ENCODE measurements at places on chromosomes 7 and 10.

- no peak for DNase-seq
Measured at GRCh38 chr10:1299041-1299726, 243.0 kb downstream of the WDR37 start.

DNA sequence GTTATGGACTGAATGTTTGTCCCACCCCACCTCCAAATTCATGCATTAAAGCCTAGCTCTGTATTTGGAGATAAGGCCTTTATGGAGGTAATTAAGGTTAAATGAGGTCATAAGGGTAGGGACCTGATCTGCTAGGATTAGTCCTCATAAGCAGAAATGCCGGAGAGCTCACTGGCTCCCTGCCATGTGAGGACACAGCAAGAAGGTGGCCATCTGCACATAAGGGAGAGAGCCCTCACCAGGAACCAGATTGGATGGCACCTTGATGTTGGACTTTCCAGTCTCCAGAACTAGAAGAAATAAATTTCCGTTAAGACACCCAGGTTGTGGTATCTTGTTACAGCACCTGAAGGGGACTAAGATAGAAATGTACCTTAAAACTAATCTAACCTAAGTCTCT is 816.1 kb upstream of the C7orf33 start:
- no peak for DNase-seq

DNA sequence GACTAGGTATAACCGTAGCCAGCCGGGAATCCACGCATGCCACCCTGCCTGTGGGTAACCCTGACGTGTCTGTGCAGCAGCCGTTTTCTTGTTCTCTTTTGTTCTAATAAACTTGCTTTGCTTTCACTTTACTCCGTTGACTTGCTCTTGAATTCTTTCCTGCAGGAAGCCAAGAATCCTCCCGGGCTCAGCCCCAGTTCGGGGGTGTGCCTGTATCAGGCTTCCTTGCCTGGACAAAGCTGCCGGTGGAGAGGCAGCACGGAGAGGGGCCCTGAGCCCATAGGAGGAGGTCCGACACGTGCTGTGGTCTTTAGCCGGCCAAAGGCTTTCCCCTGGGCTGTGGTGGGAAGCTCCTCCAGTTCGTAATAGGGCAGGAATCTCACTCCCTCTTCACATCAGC is 256.5 kb upstream of the PPP2R2D start:
- DNase-seq: no peak

- DNase-seq: no peak
Measured at GRCh38 chr7:76310102-76310957, 7.9 kb downstream of the HSPB1 start.

- DNase-seq: peak; percentile 73
Measured at GRCh38 chr10:60606343-60607080, 171.8 kb upstream of the CDK1 start.

DNA sequence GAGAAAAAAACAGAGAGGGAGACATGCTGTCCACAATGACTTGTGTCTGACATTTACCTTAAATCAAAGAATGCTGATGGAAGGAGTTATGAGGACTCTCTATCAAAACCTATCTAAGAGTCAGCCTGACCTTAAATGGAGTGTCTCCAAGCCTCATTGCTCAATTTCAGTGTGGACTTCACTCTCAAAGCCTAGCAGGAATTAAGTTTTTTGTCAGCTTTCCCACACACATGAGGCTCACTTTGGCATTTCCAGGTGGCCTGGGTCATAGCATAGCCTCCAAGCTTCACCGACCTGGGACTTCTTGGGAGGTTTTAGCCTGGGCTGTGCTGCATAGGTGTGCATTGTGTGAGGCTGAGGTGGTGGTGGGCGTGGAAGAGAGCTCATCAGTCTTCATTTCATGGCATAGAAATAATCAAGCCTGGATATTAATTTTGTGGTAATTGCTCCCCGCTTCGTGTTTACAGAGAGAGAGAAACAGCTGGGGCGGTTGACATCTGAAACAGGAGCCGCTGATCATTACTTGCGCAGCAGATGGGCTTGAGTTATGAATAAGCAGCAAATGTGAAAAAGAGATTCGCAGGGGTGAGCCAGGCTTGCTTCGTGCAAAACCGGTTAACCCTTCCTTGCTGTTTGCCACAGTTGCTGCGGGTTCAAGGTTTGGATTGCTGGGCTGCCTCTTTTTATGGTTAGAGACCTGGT is 647.8 kb downstream of the INHBA start:
- DNase-seq: no peak

GRCh38 chr7:26437003-26437532 is 145.4 kb downstream of the SNX10 start:
- DNase-seq: no peak

DNA sequence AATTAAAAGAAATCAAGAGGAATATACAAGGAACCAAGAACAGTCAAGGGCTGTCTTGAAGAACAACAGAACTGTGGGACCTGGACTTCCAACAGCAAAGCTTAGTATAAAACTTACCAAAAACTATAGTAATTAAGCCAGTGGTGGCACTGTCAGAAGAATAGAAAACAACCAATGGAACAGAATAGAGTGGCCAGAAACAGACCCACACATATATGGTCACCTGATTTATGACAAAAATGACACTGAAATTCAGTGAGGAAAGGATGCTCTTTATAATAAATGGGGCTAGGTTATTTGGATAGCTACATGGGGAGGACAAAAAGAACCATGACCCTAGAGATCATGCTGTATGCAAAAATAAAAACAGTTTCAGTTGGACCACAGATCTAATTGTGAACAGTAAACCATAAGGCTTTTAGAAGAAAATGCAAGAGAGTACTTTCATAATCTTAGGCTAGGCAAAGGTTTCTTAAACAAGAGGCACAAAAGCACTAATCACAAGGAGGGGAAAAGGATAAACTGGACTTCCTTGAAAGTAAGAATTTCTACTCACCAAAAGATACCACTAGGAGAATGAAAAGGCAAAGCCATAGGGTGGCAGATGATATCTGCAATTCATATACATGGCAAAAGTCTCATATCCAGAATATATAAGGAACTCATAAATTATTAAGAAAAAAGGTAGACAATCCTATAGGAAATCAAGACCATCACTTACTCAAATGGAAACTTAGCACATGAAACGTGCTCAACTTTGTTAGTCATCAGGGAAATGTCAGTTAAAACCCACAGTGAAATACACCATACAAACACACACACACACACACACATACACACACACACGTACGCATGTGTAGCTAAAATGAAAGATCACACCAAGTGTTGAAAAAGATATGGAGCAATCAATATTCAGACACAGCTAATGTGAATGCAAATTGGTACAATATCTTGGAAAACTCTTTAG is 20.8 kb downstream of the HYCC1 start:
- no peak for DNase-seq

DNA sequence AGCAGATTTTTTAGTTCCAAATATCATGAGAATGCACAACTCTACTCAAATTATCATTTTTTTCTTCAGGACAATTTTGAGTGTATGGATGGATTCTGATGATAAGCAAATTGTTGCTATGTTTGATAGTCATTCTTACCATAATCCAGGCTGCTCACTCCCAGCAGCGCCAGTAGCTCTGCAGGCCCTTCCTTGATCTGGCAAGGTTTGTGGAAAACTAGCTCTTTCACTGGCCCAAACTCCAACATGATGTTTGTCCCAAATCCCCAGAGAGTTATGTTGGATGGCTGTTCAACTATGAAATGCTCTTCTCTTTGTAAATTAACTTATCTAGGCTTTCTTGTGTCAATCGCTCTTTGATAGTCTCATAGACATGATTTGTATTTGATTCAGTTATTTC is 933.7 kb downstream of the DNAJB9 start:
- no peak for DNase-seq

DNA sequence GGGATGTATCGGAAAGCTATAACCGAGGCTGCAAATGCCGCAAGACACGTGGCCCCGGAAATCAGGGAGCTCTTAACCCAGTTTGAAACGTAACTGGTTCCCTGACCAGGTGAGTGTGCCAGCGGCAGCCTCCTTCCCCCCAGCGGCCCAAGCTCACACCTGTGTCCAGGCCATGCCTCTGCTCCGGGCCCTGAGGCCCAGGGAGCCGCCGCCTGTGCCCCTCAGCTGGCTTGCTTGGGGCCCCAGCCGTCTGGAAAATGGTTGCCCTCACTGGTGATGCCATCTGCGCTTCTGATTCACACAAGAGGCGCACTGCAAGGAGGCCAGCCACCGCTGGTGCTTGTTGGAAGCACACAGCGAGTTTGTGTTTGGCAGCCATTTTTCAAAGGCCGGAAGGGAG is 9.2 kb downstream of the PWWP2B start:
- no peak for DNase-seq

GRCh38 chr7:30996256-30996655 is 32.5 kb downstream of the GHRHR start:
- no peak for DNase-seq
